Left colon (tissue), 2 donors: ENCODE measurements at places on chromosomes 2 and 18. TPM values are rescaled to one million over a fixed set of nuclear protein-coding genes. Genes with fewer than 3 reads are reported as not detected.

DNA sequence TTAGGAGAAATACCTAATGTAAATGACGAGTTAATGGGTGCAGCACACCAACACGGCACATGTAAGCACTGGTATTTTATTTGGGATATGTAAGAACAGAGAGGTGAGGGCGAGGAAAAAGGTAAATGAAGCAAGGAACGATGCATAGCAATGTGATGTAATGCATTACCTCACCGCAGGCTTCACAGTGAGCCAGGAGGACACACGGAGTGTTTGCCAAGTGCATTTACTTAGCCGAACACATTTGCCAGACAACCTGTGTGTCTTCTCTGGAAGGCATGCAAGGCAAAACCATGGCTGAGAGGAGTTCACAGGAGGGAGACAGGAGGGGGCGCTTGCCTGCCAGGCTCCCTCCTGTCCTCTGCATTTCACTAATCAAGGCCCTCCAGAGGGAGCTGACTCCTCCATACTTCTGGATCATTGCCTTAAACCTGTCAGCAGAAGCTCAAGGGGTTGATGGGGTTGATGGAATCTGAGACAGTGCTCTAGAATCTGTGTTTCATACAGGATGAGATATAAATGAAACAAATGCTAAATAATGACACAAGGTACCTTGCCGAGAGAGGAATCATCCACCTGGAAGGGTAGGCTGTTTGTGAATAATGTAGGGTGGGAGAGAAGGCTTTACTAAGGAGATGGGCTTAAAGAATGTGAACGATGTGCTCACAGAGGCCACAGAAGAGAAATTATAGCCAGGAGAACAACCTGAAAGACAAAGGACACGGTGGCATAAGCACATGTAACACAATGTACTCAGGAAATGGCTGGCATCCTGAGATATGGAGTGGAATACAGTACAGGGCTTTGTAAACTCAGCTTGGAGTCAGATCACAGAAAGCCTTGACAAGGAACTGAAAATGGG lies 9.1 kb upstream of the TPRKB start:
- DNase-seq: no peak

DNA sequence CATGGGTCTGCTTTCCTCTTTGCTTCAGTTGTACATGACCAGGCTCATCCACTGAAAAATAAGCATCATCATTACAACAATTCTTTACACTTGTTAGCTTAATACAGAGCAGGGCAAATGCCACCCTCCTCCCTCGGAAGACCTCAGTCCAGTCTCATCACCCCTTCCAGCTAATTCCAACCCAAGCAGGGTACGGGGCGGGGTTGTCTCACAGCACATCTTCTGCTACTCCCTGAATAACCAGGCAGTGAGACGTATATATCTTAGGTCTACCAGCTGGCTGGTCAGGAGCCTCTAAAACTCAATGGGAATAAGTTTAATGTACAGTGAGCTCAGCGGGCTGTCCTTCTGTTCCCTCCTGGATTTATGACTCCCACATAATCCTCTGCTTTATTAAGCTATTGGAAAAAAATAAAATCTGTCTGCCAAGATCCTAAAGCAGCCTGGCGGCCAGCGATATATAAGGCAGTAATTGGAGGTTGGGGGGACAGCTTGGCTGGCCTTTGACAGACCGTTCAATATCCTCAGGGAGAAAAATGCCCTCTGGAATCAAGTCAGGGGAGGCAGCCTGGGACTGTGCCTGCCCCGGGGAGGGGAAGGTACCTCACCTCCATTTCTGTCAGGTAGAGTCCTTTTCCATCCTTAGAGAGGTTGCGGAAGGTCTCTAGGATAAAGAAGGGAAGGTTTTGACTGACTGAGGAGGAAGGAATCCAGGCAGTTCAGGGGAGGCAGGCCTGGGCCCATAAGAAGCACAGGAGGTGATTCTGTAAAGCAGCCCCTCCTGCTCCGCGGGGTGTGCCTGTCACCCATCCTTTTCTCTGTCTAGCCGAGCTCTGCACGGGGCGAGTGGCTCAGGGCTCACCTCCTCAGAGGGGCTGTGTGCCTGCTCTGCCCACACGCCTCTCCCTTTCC lies 76.3 kb downstream of the CAPN13 start:
- DNase-seq: peak; percentile 8

- DNase-seq: no peak
Measured at GRCh38 chr2:161033059-161033660, 127.1 kb upstream of the TANK start.

DNA sequence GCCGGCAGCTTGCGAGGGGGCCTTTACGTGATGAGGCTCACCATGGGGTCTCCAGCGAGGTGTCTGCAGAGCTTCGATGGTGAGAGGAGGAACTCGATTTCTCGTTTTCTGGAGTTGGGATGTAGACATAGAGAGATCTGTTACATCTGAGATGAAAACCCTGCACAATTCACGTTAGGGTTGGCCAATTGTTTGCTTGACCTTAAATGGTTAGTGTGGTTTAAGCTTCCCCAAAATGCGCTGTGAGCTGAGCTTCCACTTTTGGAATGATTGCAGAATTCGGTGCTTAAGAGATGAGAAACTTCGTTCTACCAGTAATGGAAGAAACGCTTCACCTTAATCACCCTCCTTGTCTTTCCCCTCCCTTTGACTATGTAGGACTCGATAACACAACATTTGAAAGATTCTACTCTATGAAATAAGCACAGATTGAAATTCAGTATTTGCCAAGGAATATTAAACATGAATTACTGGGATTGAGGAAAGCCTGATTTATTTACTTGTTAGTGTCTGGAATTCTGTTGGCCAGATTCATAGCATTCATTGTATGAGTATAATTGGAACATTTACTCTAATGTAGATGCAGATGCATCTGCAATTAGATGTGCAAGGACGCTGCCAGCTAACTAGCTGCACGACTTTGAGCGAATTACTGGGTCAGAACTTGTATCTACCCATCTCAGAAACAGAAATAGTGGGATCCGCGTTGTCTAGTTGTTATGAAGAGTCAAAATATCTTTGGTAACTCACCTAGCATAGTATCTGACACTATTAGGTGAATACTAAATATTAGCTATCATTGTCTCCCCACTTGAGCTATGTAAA lies 1.6 kb upstream of the KLF7 start:
- DNase-seq: no peak

The KCNS3 gene
- total RNA-seq: 21.2 TPM

- no peak for DNase-seq
Measured at GRCh38 chr18:34529358-34530335, 180.5 kb upstream of the DTNA start.

DNA sequence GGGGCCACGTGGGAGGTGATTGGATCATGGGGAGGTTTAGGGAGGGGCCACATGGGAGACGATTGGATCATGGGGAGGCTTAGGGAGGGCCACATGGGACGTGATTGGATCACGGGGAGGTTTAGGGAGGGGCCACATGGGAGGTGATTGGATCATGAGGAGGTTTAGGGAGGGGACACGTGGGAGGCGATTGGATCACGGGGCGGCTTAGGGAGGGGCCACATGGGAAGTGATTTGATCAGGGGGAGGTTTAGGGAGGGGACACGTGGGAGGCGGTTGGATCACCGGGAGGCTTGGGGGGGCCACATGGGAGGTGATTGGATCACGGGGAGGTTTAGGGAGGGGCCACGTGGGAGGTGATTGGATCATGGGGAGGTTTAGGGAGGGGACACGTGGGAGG lies 22.5 kb upstream of the SALL3 start:
- DNase-seq: no peak

- DNase-seq: peak; percentile 71
Measured at GRCh38 chr2:10382354-10383061, 65.6 kb downstream of the ODC1 start.

DNA sequence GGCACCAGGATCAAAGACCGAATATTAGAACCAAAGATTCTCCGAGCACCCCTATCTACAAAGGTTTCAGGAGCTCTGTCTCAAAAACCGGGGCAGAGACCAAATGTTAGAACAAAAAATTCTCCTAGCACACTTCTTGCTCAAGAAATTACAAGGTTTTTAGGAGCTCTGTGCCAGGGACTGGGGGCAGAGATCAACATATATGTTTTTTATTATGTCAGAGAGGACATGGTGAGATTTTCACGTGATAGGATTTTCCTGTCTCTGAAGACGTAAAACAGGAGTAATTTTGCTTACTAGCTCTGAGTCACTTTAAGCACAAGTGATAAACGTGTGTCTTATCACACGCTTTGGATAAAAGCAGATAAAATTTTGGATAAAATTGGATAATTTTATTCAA lies 34.8 kb upstream of the ODC1 start:
- DNase-seq: no peak

DNA sequence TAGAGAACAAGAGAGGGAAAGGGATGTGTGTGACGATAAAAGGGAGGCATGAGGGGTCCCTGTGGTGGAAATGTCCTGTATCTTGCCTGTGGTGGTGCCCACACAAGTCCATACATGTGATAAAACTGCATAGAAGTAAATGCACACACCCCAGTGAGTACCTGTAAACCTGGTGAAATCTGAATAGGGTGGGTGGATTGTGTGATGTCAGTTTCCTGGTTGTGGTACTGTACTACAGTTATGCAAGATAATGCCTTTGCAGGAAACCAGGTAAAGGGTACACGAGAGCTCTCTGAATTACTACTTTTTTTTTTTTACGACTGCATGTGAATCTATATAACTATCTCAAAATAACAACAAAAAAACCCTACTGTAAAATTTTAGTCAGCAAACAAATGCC lies 22.1 kb downstream of the SERPINE2 start:
- DNase-seq: no peak

GRCh38 chr18:26057344-26057773 lies 33.1 kb downstream of the SS18 start:
- no peak for DNase-seq

GRCh38 chr2:125224830-125225229 lies 1199.7 kb downstream of the CNTNAP5 start:
- no peak for DNase-seq

GRCh38 chr2:70834881-70835280 lies 735 bp downstream of the CD207 start:
- DNase-seq: no peak

- no peak for DNase-seq
Measured at GRCh38 chr2:138703242-138703641, 76.9 kb downstream of the NXPH2 start.

- DNase-seq: no peak
Measured at GRCh38 chr2:238697193-238698071, 150.5 kb upstream of the TWIST2 start.

The RMC1 gene
- 33.5 TPM for total RNA-seq

DNA sequence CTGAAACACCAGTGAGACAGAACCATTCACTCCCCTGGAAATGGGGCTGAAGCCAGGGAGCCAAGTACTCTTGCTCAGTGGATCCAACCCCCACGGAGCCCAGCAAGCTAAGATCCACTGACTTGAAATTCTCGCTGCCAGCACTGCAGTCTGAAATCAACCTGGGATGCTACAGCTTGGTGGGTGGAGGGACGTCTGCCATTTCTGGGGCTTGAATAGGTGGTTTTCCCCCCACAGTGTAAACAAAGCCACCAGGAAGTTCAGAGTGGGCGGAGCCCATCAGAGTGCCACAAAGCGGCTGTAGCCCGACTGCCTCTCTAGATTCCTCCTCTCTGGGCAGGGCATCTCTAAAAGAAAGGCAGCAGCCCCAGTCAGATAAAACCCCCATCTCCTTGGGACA lies 292.8 kb downstream of the LNPK start:
- DNase-seq: no peak

The PNPT1 gene
- total RNA-seq: 20.0 TPM

- peak; percentile 83 for DNase-seq
Measured at GRCh38 chr2:160207804-160208654, 8.0 kb upstream of the ITGB6 start.

GRCh38 chr2:172922306-172922705 lies 153.3 kb upstream of the MAP3K20 start:
- DNase-seq: no peak

The CCDC148 gene
- total RNA-seq: 0.73 TPM

- no peak for DNase-seq
Measured at GRCh38 chr18:78393086-78393862, 586.3 kb upstream of the SALL3 start.

- no peak for DNase-seq
Measured at GRCh38 chr2:26494199-26494598, 16.3 kb upstream of the OTOF start.

DNA sequence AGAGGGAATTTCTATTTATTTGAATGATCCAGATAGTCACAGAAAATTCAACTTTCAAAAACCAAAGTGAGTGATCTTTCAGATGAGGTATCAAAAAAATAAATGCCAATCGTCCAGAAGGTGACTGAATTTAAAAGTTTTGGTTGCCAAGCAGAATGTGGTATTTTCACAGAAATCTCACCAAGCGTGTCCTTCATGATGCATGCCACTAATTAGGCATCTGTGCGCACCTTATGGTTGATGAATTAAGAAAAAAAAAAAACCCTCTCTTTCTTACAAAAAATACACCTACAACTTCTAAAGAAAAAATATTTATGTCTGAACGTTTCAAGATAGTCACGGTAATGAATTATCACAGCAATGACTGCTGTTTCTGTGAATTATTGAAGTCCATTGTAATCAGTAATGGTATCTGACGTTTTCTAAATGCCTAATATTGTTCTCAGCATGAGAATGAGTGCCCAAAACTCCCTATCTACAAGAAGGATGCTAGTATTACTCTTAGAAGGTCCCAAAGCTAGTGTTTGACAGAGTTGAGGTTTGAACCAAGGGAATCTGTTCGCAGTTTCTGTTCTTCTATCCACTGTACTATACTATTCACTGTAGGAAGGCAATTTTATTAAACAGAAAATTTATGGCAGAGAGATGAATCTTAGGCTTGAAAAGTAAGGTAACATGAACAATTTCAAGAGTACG lies 219.6 kb upstream of the NETO1 start:
- no peak for DNase-seq

The CCDC74B gene
- 0.49 TPM for total RNA-seq

DNA sequence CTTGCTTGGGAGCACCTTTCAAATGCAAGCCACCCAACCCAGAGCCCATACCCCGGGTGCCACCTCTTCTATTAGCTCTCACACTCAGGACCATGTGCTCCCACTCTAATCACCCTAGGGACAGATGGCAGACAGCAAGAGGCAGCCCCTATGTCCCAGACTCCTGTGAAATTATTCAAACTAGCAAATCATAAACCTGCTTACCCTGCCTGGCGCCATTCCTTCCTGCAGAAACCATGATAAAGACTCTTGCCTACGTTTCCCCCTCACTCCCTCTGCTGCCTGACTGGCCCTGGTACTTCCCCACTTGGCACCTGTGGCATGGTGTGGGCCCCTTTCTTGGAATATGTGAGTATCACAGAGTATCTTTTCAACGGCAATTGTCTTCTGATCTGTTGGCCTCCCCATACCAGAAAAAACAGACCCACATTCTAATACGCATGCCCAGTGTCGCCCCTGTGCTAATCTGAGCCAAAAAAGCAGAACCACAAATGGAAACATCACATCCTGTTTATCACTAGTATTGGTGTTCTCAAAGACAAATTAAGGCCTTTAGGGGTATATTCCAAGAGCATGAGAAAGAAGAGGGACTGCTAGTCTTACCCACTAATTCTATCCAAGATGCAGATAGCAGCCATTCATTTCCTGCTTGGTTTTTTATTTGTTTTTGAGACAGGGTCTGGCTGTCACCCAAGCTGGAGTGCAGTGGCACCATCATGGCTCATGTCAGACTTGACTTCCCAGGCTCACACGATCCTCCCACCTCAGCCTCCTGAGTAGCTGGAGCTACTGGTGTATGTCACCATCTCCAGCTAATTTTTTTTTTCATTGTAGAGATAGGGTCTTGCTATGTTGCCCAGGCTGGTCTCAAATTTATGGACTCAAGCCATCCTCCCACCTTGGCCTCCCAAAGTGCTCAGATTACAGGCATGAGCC lies 44.1 kb upstream of the TTC39C start:
- DNase-seq: no peak

The EIPR1 gene
- 25.8 TPM for total RNA-seq

The KCNK3 gene
- 1.5 TPM for total RNA-seq

- no peak for DNase-seq
Measured at GRCh38 chr2:140814141-140814540, 1316.7 kb downstream of the LRP1B start.
